Tibial nerve (tissue), 4 donors: ENCODE measurements at places on chromosomes 6 and 20.
A peak's percentile ranks its signal among the peaks of the same experiment; 100 is the strongest.

GRCh38 chr6:43142101-43142500 lies 29.0 kb upstream of the SRF start:
- H3K4me3 ChIP-seq: no peak overlapping the region
- H3K27me3 ChIP-seq: no peaks in the 10 kb centered on the region
- no peak for DNase-seq
- no peak overlapping the region for H3K27ac ChIP-seq
- H3K4me1 ChIP-seq: peaks cover 4% of the 10 kb centered on the region
- H3K36me3 ChIP-seq: no peaks in the 10 kb centered on the region

GRCh38 chr6:130377371-130377770 lies 11.6 kb downstream of the TMEM200A start:
- no peak overlapping the region for H3K4me3 ChIP-seq
- no peaks in the 10 kb centered on the region for H3K36me3 ChIP-seq
- no peaks in the 10 kb centered on the region for H3K4me1 ChIP-seq
- no peak for DNase-seq

GRCh38 chr6:125197795-125198269 lies 44.3 kb downstream of the TPD52L1 start:
- no peaks in the 10 kb centered on the region for H3K27me3 ChIP-seq
- peaks cover 44% of the 10 kb centered on the region for H3K4me1 ChIP-seq
- H3K36me3 ChIP-seq: no peaks in the 10 kb centered on the region

DNA sequence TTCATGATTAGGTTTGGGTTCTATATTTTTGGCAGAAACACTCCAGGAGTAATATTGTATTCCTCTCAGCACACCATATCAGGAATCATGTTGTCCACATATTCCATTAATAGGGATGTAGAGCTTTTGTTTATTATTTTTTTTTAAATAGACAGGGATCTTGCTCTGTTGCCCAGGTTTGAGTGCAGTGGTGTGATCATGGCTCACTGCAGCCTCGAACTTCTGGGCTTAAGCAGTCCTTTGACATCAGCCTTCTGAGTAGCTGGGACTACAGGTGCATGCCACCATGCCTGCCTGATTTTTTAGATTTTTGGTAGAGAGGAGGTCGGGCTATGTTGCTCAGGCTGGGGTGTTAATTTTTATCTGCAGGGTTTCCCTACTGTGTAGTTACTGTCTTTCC lies 12.0 kb downstream of the SCAF8 start:
- no peak overlapping the region for H3K27ac ChIP-seq
- H3K4me1 ChIP-seq: peaks cover 83% of the 10 kb centered on the region
- no peak for DNase-seq
- no peaks in the 10 kb centered on the region for H3K27me3 ChIP-seq

DNA sequence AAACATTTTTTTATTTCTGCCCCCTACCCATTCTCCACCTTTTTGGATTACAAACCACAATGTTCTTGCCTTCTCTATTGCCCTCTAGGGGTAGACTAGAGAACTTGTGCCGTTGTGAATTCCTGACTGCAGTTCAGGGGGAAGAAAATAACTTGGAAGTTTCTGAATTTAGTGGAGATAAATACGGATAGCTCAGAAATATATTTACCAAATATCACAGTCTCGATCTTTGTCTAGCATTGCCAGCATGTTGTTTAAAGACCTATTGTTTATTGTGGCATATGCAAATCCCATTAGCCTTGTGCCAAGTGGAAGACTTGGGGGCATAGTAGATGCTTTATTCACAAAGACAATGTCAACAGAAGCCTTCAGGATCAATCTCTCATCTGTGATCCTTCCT lies 154.1 kb upstream of the MMS22L start:
- no peaks in the 10 kb centered on the region for H3K36me3 ChIP-seq
- no peak overlapping the region for H3K27ac ChIP-seq
- DNase-seq: no peak
- no peaks in the 10 kb centered on the region for H3K4me1 ChIP-seq
- H3K27me3 ChIP-seq: no peaks in the 10 kb centered on the region
- no peak overlapping the region for H3K4me3 ChIP-seq

DNA sequence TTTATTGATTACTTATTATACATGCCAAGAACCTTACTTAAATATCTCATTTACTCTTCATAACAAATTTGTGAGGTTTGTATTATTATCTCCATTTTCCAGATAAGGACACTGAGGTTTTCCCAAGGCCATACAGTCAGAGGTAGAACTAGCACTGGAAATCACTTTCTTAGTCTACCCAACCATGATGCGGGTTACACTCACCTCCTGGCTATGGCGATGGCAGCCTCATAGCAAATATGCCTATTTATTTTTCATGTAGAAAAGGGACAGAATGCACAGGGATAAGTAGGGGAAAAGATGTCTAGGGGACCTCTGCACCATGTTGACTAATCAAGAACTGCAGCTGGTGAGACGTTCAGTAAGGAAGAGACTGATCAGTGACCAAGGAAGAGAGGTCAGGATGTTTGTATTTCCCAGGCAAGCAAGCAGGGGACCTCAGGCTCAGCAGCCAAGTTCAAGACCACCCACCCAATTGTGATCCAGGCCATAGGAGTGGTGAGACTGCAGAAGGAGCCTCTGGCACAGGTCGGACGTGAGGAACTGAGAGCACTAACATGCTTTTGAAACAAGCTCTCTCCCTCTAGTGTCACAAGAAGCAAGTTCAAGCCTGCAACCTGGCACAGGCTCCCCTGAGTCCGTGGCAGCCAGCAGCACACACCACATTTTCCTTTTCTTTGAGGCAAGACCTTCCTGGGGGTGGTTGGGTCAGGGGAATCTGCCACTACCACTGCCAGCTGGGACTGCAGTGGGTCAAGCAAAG lies 97.8 kb downstream of the GMPR start:
- no peaks in the 10 kb centered on the region for H3K36me3 ChIP-seq
- H3K27me3 ChIP-seq: no peaks in the 10 kb centered on the region
- no peak for DNase-seq
- no peak overlapping the region for H3K4me3 ChIP-seq
- no peak overlapping the region for H3K27ac ChIP-seq

DNA sequence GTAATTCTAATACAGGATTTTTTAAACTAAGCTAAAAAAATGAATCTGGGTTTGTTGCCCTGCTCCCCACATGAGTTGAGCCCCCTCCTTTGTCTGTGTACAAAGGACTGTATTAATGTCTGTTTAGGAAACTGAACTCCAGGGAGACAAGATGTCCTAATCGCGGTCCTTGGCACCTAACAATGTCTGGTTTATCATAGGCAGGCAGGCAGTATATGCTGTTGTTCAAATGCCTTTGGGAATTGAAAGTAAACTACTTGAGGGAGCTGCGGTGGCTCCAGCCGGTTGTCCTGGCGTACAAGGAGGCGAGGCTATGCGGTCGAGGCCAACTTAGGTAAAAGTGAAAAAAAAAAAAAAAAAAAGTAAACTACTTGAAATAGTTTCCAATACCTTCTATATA lies 98.5 kb downstream of the TULP4 start:
- H3K4me3 ChIP-seq: no peak overlapping the region
- no peaks in the 10 kb centered on the region for H3K27me3 ChIP-seq
- H3K4me1 ChIP-seq: no peaks in the 10 kb centered on the region
- H3K27ac ChIP-seq: no peak overlapping the region

DNA sequence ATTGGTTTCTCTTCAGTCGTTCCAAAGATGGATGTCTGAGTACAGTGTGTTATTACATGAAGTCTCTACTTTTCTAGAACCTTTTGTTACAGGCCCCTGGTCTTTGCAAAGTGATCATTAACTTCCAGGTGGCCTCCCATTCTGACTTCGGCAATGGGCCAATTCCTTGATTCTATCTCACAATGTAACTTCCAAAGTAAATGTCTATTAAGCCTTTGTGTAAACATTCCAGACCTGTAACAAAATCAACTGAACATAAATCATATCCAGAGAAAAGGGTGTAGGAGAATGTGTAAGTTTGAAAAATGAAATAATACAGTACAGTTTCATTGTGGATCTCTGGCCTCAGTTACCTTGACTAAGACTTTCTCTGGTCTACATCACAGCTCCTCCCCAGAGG lies 187.8 kb upstream of the JAG1 start:
- H3K36me3 ChIP-seq: no peaks in the 10 kb centered on the region
- no peaks in the 10 kb centered on the region for H3K27me3 ChIP-seq
- no peaks in the 10 kb centered on the region for H3K4me1 ChIP-seq
- no peak for DNase-seq
- H3K4me3 ChIP-seq: no peak overlapping the region

DNA sequence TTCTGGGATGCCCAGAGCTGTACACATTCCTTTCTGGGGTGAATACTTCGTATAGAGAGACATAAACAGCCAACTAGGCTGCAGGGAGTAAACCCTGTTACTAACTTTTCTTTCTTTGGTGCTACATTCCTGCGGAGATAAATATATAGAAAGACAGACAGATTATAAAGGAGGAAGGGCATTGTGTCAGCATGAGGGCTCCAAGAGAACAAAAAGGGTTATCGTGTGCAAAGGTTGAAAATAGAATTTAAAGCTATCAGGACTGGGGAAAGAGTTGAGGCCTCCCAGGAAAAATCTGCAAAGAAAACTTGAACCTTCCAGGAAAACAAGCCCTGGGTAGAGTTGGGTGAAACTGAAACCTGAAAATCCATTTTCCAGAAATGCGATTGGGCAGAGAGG lies 68.0 kb downstream of the TMEM170B start:
- no peak for DNase-seq
- H3K36me3 ChIP-seq: no peaks in the 10 kb centered on the region
- H3K4me1 ChIP-seq: peaks cover 44% of the 10 kb centered on the region
- H3K4me3 ChIP-seq: no peak overlapping the region
- H3K27ac ChIP-seq: peak overlapping the region; percentile 84

DNA sequence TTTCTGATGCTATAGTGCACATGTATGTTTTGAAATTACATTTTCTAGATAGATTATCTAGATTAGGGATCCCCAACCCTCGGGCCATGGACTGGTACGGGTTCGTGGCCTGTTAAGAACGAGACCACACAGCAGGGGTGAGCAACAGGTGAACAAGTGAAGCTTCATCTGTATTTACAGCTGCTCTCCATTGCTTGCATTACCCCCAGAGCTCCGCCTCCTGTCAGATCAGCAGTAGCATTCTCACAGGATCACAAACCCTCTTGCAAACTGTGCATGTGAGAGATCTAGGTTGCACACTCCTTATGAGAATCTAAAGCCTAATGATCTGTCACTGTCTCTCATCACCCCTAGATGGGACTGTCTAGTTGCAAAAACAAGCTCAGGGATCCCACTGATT lies 10.4 kb downstream of the CEP57L1 start:
- no peaks in the 10 kb centered on the region for H3K36me3 ChIP-seq
- DNase-seq: no peak
- no peak overlapping the region for H3K4me3 ChIP-seq
- no peaks in the 10 kb centered on the region for H3K27me3 ChIP-seq
- no peak overlapping the region for H3K27ac ChIP-seq

GRCh38 chr6:160071805-160072690 lies 49.6 kb upstream of the SLC22A1 start:
- H3K27ac ChIP-seq: no peak overlapping the region
- no peak overlapping the region for H3K4me3 ChIP-seq
- H3K27me3 ChIP-seq: no peaks in the 10 kb centered on the region
- no peak for DNase-seq
- peaks cover 30% of the 10 kb centered on the region for H3K36me3 ChIP-seq
- H3K4me1 ChIP-seq: no peaks in the 10 kb centered on the region

DNA sequence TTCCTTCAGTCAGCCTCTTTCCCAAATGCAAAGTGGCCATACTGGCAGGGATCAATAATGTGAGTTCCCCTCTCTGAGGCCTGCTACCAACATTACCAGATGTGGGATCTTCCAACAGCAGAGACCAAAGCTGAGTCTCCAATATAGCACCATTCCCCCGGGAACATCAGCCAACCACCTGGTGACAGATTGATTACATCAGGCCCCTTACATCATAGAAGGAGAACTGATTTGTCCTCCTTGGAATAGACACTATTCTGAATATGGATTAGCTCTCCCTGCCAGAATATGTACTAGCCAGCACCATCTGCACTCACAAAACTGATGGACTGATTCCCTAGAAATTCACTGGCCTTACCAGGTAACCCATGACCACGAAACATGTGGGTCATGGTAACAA lies 61.9 kb upstream of the CARMIL1 start:
- no peaks in the 10 kb centered on the region for H3K36me3 ChIP-seq
- no peaks in the 10 kb centered on the region for H3K27me3 ChIP-seq
- H3K27ac ChIP-seq: no peak overlapping the region
- H3K4me3 ChIP-seq: no peak overlapping the region
- H3K4me1 ChIP-seq: no peaks in the 10 kb centered on the region

DNA sequence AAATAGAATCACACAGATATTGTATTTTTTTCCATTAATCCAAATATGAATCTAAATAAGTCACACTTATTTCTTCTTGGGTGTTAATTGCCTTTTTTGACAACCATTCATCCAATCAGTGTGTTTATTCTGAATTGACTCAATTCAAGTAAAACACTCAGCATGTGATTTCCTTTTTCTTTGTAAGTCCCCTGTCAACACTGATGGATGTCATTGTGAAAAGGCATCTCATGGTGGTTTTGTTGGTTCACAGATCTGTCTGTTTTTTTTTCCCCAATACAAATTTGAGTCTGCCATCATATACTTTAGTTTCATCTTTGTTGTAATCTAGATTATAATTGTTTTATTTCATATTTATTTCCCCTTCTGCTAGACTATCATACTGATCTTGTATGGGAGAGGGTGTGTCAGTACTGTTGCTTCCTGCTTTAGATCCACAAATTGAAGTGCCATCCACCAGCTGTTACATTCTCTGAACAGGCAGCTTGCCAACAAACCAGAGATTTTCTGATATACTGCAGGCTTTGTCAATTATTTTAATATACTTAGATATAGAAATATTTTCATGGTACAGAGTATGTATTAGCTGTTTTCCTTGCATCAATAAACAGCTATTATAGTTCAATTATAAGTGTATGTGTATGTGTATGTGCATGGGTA lies 64.2 kb upstream of the FLRT3 start:
- H3K36me3 ChIP-seq: no peaks in the 10 kb centered on the region
- no peak overlapping the region for H3K27ac ChIP-seq
- H3K27me3 ChIP-seq: no peaks in the 10 kb centered on the region
- DNase-seq: no peak
- no peak overlapping the region for H3K4me3 ChIP-seq

- DNase-seq: no peak
- H3K36me3 ChIP-seq: no peaks in the 10 kb centered on the region
- H3K4me1 ChIP-seq: no peaks in the 10 kb centered on the region
- H3K4me3 ChIP-seq: no peak overlapping the region
- no peak overlapping the region for H3K27ac ChIP-seq
- H3K27me3 ChIP-seq: no peaks in the 10 kb centered on the region
Observed at GRCh38 chr6:130426066-130426721, 60.4 kb downstream of the TMEM200A start.

GRCh38 chr6:139590206-139590605 lies 215.8 kb upstream of the CITED2 start:
- peak overlapping the region; percentile 2 for H3K27ac ChIP-seq
- no peaks in the 10 kb centered on the region for H3K27me3 ChIP-seq
- DNase-seq: no peak
